Caki2 (cell line): ENCODE measurements at places on chromosomes 2 and 18.

GRCh38 chr18:37409878-37410277, 155.7 kb downstream of the CELF4 start:
- no peak for DNase-seq

DNA sequence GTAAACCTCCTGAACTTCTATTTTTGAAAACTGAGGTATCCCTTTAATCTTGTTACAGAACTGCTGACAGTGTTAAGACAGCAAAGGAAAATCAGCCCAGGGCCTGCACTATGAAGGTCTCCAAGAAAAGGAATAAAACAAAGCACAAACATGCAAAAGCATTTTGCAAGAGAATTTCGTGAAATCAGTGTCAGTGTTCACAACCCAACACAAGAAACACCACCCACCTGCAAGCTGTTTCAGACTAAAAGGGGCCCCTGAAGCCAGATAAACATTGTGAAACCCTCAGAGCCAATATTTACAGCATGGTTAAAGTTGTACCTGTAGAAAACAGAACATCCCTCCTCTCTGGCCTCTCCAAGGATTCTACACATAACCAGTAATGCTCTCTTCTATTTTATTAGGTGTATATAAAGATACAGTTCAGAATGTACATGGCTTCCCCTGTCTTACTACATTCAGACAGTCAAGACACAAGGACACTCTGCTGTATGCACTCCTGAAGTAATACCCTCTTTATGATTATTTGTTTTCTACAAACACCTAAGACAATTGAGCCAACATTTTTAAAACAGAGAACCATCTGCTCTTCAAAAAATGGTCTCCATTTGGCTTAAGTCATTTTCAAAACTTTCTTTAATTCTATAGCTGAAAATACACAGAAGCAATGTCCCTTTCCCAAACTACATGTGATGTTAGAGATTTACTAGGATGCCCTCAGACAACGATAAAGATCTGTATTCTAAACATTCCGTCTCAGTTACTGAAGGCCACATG, 149.5 kb upstream of the ZFP36L2 start:
- no peak for DNase-seq

DNA sequence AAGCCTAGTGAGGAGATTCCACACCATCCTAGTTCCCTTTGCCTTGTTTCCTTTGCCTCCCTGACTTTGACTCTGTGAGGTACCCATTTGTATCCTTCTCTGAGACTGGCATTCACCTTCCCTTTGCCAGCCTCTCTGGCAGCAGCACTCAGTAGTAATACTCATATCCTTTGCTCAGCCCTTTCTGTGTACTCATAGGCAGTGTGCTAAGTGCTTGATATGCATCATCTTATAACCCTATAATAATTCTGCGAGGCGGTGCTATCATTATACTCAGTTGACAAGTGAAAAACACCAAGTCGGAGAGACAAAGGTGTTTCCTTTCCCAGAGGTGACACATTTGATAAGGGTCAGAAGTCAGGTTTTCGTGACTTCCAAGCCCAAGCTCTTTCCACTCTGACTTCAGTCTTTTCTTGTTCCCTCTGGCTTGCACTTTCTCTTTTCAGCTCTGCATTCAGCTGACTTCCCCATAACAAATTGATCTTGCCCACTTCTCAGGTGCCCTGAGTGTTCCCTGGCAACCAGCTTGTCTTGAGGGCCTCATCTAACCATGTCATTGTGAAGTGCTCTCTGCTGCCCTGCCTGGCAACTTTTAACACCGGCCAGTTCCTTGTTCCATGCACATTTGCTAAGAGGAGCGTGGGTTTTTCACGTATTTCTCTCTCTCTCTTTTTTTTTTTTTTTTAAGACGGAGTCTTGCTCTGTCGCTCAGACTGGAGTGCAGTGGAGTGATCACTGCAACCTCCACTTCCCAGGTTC, 94.5 kb upstream of the UPP2 start:
- no peak for DNase-seq

DNA sequence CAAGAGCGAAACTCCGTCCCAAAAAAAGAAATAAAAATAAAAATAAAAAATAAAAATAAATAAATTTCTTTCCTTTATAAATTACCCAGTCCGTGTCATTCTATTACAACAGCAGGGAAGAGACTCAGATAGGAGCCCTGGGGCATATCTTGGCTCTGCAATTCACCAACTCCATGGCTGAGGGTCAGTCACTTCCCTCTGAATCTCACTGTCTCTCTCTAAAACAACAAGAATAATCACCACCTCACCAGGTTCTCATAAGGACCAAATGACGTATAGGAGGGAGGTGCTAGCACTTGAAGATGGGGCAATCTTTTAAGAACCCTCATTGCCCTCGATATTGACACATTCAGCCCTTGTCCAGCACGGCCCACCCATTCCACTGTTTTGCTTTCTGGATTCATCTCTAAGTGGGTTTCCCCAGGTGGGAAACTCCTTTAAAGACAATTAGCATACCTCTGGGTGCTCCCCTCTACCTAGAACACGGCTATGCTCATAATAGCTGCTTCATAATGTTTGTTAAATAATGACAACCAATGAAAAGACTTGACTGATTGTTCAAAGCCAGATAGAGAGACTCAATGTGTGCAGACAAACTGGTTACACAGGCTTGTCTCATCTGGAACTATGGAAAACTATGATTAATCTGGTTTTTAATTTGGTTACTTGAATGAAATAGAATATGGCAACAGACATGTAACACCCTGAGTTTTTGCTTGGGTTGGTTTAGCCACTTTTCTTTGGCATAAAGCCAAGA, 15.1 kb downstream of the MYCN start:
- DNase-seq = no peak

DNA sequence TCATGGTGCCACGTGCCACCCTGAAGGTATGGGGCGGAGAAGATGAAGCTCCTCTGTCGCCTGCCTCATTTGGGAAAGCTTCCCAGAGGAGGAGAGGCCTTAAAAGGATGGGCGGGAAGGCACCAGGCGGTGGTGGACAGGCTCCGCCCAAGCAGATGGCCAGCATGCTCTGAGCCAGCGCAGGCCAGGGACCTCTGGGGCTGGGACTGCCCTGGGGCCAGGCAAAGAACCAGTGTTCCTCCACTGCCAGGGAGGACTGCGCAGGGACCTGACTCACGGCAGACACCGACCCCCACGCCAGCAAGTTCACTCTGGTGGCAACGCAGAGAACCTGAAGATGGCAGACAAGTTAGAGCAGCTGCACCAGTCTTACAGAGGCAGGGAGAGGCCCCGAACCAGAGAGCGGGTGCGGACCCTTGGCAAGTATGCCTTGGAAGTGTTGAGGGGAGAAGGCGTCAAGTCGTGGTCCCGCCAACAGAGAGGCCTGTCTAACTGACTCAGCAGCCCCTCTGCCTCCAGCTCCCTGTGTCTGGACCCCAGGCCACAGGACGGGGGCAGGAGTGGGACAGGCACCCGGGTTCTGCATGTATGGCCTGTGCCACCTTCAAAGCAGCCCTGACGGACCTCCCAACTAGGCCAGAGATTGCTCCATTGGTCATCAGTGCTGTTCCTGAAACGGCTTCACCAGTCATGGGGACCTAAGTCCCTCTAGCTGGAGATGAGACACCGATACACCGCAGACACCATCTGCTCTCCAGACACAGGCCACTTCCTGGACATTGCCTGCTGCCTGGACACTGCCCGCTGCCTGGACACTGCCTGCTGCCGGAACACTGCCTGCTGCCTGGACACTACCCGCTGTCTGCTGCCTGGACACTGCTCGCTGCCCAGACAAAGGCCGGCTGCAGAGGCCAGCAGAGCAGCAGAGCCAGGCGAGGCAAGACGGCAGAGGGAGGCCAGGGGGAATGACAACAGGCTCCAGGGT, 124.7 kb downstream of the HDAC4 start:
- no peak for DNase-seq

DNA sequence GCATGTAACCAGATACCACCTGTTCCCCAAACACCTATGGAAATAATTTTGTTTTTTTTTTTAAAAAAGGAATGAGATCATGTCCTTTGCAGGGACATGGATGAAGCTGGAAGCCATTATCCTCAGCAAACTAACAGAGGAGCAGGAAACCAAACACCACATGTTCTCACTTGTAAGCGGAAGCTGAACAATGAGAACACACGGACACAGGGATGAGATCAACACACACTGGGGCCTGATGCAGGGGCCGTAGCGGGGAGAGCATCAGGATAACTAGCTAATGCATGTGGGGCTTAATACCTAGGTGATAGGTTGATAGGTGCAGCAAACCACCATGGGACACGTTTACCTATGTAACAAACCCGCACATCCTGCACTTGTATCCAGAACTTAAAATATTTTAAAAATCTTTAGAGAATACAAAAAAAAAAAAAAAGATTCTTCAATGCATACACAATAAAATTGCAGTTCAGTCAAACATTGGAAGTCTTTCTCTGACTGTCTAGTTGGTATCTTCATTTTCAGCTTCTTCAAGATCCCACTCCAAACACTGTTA, 11.6 kb upstream of the CASP10 start:
- no peak for DNase-seq

- DNase-seq = no peak
Measured at GRCh38 chr18:44452346-44452745, 228.3 kb upstream of the SETBP1 start.

- DNase-seq = peak; percentile 39
Measured at GRCh38 chr2:237431372-237431771, 17.4 kb upstream of the COL6A3 start.
